ELR (cell line): ENCODE measurements at places on chromosomes 1 and 21.

- DNase-seq: no peak
These were observed 1038.9 kb downstream of the BRINP3 start for GRCh38 chr1:189438808-189439207.

DNA sequence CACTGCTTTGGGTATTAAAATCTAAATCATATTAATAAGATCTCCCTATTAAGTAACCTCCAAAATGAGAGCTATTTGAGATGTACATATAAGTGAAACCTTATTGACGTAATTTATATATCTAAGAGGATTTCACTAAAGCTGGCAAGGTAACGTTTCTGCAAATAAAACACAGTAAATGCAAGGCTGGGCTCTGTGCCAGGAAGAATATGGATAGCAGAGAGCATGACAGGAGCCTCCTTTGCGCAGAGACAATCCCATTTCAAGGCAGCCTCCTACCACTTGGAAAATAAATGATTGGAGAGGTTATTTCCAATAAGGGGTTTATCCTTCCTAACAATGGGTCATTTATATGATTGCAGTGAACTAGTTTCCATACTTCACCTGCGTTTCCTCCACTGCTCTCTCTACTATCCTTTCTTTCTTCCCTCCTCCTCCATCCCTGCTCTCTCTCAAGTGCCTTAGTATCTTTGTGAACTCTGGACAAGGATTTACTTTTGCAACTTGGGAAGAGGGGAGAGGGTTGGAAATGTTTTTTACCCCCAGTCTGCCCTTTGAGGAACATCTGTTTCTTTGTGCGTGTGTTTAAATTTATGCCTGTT lies 3.0 kb upstream of the NFIA start:
- DNase-seq: peak; percentile 6

DNA sequence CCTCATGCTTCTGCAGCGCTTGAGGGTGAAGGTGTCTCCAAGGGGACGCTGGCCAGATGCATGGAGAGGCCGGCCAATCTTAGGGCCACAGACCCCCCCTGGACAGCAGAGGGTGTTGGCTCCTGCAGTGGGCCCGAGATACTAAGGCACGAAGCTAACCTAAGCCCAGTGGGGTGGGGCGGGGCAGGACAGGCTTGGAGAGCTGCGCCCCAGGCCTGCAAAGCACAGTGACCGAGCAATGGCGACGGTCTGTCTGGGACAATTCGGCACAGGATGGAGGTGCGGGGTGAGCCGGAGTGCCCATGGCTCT lies 1.3 kb downstream of the FNDC10 start:
- no peak for DNase-seq

DNA sequence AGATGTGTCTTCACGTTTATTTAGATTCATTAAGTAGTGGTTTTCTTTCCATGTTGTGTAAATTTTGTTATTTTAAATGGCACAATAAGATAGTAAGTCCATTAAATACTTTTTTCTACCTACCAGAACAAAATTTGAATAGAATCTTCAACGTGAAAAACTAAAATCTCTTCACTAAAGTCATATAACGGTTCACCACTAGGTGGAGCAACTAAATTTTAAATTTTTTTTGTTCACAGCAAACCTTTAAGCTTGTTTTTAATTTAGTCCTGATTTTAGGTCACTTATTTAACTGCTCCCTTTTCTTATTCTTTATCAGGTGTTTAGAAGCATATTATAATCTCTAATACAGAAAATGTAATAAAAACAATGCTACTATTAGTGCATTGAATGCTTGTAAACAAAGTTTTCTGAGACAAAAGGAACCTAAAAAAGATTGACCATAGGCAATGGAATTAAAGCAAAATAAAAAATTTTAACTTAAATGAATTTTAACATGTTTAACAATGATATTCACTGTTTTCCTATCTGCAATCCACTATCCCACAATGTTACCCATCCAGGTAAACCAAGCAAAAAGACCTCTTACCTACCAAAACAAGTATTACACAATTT lies 28.3 kb upstream of the PKN2 start:
- peak; percentile 49 for DNase-seq

DNA sequence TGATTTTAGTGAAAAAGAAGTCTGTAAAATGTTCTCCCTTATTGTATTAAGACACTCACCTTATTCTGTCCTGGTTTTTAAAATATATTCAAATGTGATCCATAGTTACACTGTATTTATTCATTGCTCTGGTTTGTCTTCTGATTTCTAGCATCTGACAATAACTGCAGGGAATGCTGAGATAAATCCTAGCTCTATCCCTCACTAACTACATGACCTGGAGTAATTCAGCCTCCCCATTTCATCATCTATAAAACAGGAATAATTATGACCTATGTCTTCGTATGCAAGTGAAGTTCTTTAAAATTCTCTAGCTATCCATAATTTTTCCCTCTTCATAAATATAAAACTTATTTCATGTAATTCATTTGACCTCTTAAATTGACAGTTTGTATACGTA lies 104.0 kb upstream of the ESRRG start:
- DNase-seq: no peak

DNA sequence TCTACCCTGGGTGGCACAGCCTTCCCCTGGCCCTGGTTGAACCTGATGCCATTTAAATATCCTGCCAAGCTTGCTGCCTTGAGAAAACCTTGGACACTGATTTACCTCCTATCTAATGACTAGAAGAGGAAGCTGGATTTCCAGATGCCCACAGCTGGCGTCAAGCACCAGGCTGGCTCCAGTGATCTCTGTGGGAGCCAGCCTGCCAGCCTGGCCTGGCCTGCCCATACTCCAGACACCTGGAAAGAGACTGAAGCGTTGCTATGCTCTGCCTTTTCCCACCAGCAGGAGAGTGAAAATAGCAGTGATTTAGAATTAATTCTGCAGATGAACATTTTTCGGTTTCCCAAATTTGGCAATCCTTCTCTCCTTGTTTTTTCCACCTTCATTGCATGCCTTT lies 11.5 kb upstream of the EIF4G3 start:
- DNase-seq: no peak
